Left ventricle myocardium inferior (tissue), 1 donor: ENCODE measurements at places on chromosomes 7 and 10.

GRCh38 chr10:48523820-48524758 lies 80.8 kb downstream of the ARHGAP22 start:
- no peak for DNase-seq

- no peak for DNase-seq
Observed at GRCh38 chr7:70935854-70936253, 196.1 kb upstream of the GALNT17 start.

GRCh38 chr7:2613098-2613930 lies 18.5 kb upstream of the TTYH3 start:
- DNase-seq = no peak

DNA sequence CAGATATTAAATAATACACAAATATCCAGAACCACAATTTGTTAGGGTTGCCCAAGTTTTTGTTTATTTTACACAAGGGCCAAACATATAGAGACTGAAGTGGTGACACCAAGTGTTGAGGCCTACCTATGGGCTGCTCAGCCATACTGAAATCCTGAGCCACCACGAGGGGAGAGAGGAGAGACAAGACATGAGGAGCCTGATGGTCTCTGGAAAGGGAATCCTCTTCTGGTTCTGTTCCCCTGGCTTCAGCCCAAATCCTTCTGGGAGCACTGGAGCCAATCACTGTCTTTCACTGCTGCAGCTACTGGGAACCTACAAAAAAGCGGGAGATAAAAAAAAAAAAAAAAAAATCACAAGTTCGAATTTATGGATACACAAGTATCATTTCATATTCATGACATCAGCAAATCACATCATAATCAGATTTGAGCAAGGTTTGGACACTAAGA lies 1.9 kb downstream of the SKIDA1 start:
- no peak for DNase-seq

DNA sequence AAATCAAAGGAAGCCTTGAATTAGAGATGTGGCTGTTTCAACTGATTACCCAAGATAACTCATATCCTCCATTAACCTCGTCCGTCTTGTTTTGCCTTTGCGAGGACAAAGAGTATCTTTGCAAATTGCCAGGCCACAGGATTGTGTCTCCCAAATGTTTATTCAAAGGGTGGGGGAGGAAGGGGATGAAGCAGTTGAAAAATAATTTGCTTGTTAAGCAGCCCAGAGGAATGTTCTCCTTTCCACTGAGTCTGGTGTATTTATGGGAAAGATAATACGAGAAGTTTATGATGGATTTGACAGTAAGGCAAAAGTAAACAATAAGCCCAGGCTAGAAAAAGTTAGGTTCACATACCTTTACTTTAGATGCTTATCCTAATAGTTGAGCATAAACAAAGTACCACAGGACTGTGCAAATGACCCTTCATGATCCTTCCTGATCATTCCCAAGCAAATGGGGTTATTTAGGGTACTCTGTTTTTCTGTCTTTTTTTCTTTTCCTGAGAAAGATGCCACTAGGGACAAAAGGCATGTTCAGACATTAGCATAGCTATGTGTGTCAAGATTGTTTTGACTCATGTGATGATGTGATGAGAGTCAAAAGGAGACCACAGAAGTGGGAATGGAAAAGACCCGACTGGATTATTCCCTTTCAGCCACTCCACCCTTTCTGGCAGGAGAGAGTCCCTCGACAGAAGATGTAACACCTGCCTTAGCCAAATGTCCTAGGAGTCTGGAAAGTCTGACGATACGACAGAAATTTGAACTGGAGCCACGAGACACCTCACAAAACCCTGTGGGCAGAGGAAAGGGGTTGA lies 243.0 kb upstream of the GLI3 start:
- DNase-seq = no peak

GRCh38 chr7:135550196-135550595 lies 7.5 kb upstream of the NUP205 start:
- no peak for DNase-seq

- no peak for DNase-seq
Observed at GRCh38 chr10:26214551-26215395, 1.8 kb upstream of the GAD2 start.

DNA sequence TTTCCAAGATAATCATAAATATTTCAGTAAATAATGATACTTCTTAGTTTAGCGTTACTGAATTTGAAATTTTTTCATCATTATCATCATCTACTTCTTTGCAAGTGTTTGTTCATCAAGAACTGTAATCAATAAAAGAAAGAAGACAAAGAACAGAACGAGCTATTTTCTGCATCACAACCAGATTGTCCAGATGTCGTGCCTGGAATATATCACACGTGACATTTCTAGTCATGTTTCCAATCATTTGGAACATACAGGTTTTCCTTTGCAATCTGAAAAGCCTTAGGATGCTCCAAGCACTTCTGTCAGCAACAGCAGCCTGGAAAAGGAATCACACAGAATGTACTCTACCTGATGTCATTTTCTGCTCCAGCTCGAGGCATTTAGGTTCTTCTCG lies 107.4 kb downstream of the FAM107B start:
- no peak for DNase-seq

- no peak for DNase-seq
Observed at GRCh38 chr10:31393844-31394243, 74.8 kb downstream of the ZEB1 start.

GRCh38 chr10:83677795-83678194 lies 461.5 kb upstream of the GHITM start:
- peak; percentile 15 for DNase-seq

DNA sequence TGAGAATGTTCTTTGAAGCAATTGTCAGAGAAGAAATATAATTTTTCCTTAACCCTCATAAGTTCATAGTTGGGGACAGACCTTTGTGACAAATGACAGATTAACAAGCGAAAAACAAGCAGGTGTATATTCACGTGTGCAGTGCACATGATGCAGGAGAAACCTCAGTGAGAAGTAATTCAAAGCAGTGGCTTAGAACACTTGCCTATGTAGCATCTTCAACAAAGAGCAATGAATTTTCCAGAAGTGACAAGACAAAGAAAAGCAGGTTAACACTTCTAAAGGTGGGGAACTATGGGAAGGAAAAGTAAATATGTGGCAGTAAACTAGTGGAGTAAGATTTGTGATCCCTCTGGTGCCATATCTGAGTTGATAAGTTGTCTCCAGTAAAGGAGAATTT lies 65.8 kb downstream of the MCU start:
- DNase-seq = no peak

DNA sequence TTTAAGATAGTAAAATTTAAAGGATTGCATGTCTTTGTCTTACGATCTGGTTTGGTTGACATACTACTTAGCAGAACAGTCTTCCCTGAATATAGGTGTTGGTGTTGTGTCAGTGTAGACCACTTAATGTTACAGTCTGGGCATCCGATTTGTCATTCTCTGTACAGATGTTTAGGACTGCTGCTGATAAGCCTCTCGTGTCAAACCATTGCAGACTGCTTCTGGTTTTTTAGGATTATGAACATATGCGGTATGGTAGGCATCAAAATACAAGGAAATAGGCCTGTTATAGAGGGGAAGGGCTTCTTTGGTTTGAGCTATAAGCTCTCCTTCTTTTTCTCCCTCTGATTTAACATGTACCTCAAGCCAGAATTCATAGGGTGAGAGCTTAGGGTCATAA lies 7.4 kb downstream of the CYP3A43 start:
- DNase-seq = no peak

DNA sequence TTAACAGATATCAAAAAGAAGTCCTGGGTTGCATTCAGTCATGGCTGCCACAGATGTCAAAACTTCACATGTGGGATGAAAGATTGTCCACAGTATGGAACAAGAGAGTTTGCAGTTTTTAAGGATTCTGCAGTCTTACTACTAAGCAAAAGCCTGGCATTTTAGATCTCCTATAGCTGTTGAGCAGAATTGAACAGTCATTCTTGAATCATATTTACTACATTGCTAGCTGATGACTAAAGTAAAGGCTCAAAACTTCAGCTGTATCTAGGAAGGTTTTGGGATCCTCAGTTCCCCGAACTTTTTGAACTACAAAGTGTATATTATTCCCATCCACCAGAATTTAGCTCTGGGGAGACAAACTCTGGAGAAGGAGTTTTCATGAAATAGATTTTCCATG lies 31.0 kb downstream of the BET1 start:
- no peak for DNase-seq

DNA sequence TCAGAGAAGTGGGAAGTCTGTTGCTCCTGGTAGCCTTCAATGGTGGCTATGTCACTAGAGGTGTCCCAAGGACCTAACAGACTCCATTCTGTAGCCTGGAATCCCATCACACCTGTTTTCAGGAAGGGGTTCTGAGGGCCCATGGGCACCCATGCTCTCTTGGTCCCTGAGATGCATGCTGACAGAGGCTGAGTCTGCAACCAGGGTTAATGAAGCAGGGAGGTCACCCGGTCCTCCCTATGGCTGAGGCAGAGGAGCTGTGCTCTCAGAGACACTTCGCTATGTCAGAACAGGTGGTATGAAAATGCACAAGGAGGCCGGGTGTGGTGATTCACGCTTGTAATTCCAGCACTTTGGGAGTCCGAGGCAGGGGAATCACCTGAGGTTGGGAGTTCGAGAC lies 452.1 kb downstream of the TCERG1L start:
- no peak for DNase-seq

DNA sequence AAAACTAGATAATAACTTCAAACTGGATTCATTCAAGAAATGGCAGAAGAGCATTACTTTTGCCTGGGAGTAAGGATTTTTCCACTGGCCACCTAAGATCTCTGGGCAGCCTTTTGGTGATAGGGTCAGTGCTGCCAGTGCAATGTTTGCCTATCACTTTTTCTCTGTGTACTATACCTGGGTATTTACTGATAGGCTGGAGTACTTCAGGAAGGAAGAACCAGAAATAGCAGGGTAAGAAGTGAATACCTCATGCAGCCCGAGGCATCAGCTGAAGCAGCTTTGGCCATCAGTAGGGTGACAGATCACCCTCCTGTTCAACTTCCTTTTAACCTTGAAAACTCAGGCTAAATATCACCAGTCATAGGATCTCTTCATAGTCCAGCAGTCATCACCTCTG lies 5.5 kb upstream of the PAPSS2 start:
- no peak for DNase-seq

- DNase-seq = no peak
Observed at GRCh38 chr10:9253121-9253520, 1198.6 kb downstream of the GATA3 start.

GRCh38 chr10:79149662-79150443 lies 81.1 kb downstream of the ZMIZ1 start:
- DNase-seq = peak; percentile 88

GRCh38 chr10:90175161-90175681 lies 473.8 kb downstream of the KIF20B start:
- DNase-seq = peak; percentile 54

DNA sequence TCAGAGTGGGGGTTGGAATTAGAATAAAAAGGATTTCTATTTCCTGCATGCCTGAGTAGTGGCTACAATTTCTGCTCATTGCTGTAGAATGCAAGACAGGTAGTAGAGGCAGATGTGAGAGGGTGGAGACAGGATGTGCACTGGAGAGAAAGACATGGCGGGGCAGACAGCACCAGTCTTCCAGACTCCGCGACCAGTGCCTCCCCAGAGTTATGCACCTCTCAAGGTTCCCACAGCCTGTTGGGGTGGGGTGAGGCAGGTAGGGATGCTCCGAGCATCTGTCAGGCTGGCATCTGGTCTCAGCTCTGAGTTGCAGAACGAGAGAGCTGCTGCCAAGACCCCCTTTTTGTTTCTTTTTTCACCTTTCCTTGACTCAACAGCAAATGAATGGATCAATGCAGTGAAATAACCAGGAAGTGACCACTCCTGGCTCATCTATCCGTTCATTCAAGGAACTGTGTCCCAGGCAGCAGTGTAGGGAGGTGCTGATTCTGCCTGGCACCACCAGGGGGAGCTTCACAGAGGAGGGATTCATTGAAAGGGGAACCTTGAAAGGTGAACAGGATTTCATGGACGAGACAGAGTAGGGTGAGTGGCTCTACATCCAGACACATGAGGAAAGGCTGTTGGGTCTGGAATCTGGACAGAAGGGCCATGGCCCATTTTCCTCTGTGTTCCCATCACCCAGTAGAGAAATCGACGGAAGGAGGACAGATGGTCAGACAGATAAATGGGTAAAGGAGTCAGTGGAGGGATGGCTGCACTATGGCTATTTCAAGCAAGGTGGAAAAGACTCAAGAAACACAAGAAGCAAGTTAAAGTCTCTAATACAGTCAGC lies 17.2 kb upstream of the SLC18A3 start:
- no peak for DNase-seq

DNA sequence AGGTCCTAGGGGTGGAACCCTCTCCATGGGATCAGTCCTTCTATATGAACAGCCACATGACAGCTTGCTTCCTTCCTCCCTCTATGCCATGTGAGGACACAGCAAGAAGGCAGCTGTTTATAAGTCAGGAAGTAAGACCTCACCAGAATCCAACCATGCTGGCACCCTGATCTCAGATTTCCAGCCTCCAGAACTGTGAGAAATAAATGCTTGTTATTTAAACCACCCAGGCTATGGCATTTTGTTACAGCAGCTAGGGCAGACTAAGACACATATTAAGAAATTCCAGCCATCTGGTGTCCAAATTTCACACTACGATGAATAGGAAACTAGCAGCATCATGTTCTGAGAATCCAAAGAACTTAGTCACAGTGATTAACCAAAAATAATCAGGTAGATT lies 140.1 kb downstream of the ZFAND4 start:
- no peak for DNase-seq

DNA sequence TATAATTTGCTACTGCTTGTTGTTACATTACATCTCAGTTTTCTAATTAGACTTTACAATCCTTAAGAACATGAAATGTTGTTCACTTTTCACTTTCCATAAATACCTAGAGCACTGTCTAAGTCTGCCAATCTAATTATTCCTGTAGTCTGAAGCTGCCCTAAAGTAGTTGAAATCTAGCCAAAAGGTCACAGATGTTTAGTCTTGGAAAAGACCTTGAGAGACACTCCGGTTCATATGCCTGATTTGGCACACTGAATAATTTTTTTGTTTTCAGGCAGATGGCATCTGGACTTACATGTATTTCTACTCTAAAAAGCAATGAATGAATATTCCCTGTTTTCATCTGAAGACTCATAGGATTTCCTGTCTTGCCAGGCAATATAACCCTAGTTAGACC lies 359.1 kb downstream of the ANKRD7 start:
- no peak for DNase-seq

- no peak for DNase-seq
Observed at GRCh38 chr10:76106611-76107010, 675.2 kb downstream of the LRMDA start.

GRCh38 chr10:27745732-27746396 lies at the start of gene MKX:
MKX (minus strand) TSS chr10:27745819; CDS start chr10:27743415, 2,404 bp downstream.
- peak; percentile 21 for DNase-seq

- no peak for DNase-seq
Observed at GRCh38 chr10:29057822-29058331, 231.0 kb upstream of the LYZL1 start.
